ENCODE measurements at places on chromosomes 13 and 19. TPM values are rescaled to one million over a fixed set of nuclear protein-coding genes. Genes with fewer than 3 reads are reported as not detected.

GRCh38 chr19:39845584-39845932 lies 621 bp downstream of the FBL start:
- no peak for DNase-seq

GRCh38 chr19:29517412-29517811 lies 8.4 kb upstream of the VSTM2B start:
- DNase-seq, result no peak

GRCh38 chr13:20332361-20333096 lies 100.4 kb upstream of the GJB6 start:
- no peak for DNase-seq

DNA sequence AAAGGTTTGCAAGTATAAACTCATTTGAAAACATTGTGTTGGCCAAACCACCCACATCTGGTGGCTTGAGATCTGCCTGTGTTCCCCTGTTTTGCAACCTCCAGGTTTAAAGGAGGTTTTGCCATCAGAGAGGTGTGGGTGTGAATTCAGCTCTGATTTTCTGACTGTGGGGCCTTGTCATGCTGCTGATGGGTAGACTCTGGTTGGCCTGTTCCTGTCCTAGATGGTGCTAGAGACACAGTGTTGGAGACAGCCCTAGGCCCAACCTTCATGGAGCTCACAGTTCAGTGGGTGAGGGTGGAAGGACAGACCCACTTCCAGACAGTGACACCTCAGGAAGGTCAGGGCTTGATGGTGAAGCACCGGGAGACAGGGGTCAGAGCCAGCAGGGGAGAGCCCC lies 7.5 kb downstream of the RAB4B start:
- DNase-seq, result no peak

DNA sequence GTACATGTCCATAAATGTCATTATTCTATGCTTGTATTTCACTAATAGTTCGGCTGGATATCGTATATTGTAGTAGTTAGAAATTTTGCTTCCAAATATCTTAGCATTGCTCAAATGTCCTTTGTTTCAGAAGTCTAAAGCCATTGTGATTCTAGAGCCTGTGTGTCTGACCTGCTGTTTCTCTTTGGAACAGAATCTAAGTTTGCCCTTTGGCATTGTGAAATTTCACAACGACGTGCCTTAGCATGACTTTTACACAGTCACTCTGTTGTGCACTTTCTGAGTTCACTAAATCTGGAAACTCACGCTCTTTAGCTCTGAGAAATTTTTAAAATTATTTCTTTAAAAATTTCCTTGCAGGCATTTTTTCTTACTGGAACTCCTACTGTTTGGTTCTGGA lies 152.2 kb downstream of the TBC1D4 start:
- no peak for DNase-seq

DNA sequence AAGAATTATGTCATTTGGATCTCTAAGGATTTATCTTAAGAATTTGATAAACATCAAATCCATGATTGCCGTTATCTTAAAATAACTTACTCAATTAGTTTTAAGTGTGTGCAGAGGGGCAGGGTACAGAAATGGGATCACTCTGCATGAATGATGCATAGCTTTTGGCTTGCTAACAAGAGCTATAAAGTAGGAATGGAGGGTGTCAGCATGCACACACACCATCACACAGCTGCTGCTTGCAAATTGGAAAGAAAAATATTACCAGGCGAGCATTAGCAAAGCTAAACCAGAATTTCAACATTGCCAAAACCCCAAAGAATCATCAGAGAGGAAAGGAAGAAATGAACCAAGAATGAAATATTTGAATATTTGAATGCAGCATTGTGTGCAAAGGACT lies 580.6 kb downstream of the LMO7 start:
- peak; percentile 5 for DNase-seq

DNA sequence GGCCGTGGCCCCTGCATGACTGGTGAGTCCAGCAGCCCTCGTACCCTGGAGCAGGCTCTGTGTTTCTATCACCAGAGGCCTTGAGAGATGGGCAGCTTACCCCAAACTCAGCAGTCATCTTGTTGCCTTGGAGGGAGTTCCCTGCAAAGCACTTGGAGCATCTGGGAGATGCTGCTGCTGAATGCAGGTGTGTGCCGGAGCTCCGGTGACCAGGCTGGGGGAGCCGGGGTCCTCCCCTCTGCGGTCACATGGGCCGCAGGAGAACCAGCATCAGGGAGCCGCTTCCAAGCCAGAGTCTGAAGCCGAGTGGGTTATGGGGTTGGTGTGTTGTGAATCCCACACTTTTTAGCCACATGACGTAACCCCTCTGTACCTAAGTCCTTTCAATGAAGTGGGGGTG lies 82.8 kb downstream of the TEX29 start:
- DNase-seq, result no peak

- DNase-seq, result no peak
Observed at GRCh38 chr13:66069570-66069969, 1160.6 kb downstream of the PCDH9 start.

GRCh38 chr19:6459262-6460098 lies at the start of gene SLC25A23:
SLC25A23 (minus strand) TSS chr19:6459792; CDS start chr19:6459628, 164 bp downstream.
- peak; percentile 59 for DNase-seq

DNA sequence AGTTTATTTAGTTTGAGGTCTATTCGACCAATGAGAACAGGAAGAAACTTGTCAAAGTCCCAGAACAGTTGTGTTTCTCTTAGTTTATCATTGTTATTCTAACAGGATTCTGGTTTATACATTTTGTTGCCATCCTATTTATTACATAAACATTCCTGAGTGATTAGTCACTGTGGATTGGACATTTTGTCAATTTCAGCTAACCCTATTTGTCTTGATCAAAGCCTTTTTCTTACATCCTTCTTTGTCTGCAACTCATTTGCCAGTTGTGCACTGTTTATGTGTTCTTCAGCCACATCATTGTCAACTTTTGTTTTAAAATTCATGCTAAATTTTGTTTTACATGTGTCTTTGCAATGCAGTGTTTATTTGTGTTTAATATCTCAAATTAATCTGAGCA lies 886.0 kb upstream of the SLC10A2 start:
- no peak for DNase-seq

DNA sequence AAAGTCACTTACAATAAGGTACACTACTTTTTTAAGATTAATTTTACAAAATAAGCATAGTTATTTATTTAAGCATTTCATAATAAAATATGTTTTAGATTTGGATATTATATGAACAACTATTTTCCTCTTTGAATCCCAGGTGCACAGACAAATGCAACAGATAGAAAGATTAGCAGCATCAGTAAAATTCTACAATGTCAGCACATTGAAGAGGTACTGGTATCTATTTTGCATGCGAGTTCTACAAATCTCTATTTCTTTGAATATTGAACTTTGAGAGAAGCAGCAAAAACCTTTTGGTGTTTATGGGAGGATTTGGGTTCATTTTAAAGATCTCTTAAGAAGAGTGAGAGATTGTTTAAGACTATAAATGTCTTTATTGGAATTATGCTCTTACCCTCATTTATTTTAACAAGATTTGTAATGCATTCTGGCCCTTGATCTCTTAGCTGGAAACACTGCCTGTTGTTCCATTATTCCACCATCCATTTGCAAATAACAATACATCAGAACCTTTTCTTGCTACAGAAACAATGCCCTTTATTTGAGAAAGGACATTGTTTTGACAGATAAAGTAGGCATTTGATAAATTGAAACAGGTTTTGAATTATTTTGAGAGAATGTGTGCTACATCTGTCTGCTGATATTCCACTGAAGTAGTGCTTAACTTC lies 558.8 kb upstream of the KLHL1 start:
- no peak for DNase-seq

DNA sequence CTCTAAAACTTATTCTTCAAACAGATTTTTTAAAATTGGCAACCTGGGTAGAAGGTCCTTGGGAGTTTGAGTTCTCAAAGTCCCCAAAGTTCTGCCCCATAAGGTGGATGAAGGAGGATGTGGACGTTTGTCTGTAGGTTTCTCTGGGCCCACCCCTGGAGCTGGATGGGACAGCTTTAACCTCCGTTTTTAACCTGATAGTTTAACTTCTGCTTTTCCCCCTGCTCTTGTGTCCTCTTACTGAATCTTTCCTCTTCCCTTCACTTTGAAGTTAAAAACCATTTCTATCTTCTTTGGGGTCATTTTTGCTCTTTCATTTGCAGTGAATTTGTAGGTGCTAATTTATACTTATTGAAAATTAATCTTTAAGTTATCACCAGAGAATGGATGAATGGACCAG lies 79.1 kb downstream of the ESD start:
- DNase-seq, result no peak

GRCh38 chr13:87878706-87879105 lies 207.5 kb downstream of the SLITRK5 start:
- DNase-seq, result no peak

DNA sequence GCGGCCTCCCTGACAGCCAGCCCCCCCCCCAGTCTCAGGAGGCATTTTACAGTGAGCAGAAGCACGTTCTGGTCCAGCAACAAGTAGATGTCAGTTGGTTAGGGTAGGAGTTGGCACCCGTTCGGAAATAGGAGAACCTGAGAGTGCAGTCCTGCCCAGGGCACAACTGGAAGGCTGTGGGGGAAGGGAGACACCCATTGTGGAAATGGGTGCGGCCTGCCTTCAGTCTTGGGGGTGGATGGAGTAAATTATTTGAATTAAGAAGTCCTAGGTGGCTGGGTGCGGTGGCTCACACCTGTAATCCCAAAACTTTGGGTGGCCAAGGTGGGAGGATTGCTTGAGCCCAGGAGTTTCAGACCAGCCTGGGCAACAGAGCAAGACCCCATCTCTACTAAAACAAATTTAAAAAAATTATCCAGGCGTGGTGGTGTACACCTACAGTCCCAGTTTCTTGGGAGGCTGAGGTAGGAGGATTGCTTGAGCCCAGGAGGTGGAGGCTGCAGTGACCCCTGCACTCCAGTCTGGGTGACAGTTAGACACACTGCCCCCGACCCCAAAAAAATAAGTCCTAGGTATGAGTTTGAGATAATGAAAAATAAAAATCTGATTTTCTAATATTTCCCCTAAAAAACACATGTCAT lies 1.2 kb downstream of the CIRBP start:
- no peak for DNase-seq

- DNase-seq, result no peak
Observed at GRCh38 chr13:94595001-94595949, 677 bp downstream of the TGDS start.

DNA sequence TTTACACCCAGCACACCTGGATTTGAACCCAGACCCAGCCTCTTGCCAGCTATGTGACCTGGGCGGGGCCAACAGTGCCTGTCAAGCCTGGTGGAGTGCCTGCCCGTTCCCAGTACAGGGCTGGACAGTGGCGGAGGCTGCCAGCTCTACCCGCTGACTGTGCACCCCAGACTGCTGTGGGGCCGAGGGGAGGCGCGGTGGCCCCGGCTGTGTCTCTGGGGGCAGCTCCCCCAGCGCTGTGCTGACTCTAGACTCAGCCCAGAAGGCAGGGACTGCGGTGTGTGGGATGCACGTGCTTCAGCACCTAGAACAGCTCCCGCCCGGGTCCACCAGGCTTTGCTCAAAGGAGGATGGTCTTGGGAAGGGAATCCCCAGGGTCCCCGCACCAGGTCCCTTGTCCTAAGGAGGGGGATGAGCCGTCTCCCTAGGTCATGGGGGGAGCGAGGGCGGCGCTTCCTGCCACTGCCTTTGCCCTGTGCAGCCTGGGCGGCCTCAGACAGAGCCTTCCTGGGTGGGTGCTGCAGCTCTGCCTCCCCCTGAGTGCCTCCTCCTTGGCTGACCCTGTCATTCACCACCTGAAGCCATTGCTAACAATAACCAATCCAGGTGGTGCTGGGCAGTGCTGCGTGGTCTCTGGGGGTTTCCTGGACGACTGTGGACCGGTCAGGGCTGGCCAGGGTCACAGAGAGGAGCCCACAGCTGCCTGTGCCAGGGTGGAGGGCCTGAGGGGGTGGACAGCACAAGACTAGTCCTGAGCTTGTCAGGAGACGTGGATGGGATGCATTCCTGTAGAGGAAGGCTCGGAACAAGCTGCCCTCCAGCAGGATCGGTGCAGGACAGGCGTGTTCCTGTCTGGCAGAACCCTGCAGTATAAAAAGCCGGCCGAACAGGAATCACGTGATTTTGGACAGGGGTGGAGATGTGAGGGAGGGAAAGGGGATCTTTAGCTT lies 18.6 kb downstream of the TMEM255B start:
- DNase-seq, result no peak

GRCh38 chr13:24097667-24098066 lies 62.9 kb upstream of the SPATA13 start:
- DNase-seq, result no peak

DNA sequence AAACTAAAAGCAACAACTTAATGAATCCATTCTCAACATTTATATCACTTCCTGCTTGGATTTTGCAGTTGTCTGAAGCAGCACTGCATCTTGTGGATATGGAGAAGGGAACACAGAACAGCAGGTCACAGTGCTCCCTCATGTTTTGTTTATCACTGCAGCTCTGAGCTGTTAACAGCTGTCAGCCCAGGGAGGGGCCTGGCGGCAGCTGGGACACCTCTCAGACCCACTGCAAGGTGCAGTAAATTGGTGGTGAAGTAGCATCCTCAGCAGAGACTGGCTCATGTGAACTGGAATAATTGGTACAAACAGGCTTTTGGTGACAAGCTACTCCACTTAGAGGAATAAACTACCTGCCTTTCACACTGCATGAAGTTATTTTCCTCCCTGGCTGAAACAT lies 170.4 kb downstream of the LIG4 start:
- no peak for DNase-seq

- DNase-seq, result no peak
Observed at GRCh38 chr19:1284979-1285736, 515 bp upstream of the EFNA2 start.

DNA sequence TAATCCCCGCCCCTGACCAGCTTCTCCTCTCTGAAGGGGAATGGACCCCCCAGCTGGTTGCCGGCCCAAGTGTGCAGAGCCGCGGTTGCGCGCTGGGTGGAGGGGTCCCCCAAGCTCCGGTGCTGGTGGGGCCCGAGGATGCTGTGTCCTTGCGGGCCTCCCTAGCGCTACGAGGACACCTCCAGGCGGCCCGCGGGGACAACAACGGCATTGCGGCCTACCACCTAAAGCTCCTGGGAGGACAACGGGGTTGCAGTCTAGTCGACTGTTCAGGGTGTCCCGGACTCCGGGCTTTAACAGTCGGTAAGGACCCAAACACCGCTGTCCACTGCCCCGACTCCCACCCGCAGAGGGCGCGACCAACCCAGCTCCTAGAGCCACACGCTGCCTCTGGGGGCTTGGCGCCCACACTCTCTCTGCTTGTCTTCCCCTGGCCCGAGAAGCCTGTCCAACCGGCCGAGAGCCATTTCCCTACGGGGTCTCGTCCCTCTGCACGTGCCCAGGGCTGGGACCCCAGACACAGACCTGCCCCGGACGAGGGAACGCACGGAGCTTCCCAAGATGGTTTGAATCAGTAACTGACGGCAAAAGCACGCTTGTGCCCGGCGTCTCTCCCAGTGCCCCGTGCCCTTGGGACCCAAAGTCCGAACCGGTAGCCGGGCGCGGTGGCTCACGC lies 927 bp upstream of the SDHAF1 start:
- no peak for DNase-seq

GRCh38 chr19:999379-999719 lies 870 bp upstream of the GRIN3B start:
- DNase-seq, result no peak

Gene TMEM59L
- 2.3 TPM for polyA plus RNA-seq

Gene THSD8
- polyA plus RNA-seq, result 10.8 TPM

Gene ATXN8OS
- 0.18 TPM for polyA plus RNA-seq

Gene LENG9
- polyA plus RNA-seq, result 3.1 TPM

Gene PRODH2
- polyA plus RNA-seq, result 24.2 TPM

Gene TNFSF13B
- polyA plus RNA-seq, result 2.5 TPM

Gene SYCN
- polyA plus RNA-seq, result not detected

Gene DIRAS1
- polyA plus RNA-seq, result 3.4 TPM

Gene CYP2A6
- 0.35 TPM for polyA plus RNA-seq

Gene ZNF112
- 11.9 TPM for polyA plus RNA-seq

Gene TNPO2
- polyA plus RNA-seq, result 55.5 TPM

Gene TIMM44
- polyA plus RNA-seq, result 59.9 TPM

Gene FDX2
- polyA plus RNA-seq, result 24.4 TPM

All from left renal cortex interstitium (tissue), 4 donors.